A172 (cell line): ENCODE measurements at places on chromosomes 7 and 10.

DNA sequence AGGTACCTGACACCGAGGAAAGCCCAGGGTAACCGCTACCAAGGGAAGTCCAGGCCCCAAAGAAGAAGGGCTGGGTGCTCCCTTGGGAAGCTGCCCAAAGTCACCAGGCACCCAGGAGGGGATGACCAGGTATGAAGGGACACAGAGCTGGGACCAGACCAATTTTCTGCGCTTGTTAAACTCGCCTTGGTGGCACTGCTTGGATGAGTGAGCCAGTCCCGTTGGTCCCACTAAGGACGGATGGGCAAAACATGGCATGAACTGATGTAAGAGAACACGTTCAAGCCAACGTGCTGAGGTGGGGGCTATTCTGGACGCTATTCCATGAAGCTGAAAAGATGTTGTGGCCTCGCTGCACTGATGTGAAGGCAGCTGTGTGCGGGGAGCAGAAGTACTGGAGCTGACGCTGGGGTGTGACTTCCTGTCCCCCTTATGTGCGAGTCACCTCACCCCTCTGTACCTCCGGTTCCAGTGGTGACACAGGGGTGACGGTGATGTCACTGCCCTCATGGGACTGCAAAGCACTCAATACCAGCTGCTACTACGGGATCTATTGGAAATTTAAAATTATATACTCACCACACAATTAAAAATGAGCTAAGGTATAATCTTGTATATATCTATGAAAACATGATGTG is 73.6 kb downstream of the COBL start:
- DNase-seq: no peak

GRCh38 chr7:157682946-157683746 is 346.3 kb downstream of the DNAJB6 start:
- no peak for DNase-seq

GRCh38 chr7:33778195-33778594 is 127.1 kb upstream of the BMPER start:
- no peak for DNase-seq

DNA sequence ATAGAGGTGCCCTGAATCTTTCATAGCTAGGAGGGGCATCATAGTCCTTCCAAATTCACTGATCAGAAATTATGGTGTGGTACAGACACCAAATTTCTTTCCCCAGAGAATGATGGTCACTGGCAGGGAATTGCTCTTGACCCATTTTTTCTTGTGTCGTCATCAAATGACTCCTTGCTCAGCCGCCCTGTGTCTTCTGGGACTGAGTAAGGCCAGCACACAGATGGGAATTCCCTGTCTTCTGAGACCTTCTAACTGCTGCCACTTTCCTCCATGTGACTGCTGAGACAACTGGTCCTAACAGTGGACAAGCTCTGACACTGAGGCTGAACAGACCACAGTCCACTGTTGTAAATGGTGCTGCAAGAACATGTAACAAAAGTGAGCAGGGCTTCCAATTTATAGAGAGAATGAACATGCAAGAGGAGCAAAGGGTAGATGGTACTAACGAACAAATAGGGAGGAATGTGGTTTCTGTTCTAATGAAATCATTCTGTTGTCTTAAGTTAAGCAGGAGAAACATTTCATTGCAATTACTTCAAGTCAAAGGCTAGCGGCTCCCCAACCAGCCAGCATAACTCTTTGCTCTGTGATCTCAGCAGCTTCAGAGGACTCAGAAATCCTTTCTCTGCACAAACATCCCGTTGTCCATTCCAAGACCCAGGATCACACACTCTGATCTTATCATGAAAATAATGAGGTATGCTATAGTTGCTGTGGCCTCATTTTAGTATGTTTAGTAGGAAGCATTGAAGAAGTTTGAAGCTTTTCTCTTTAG is 235.9 kb upstream of the PRSS1 start:
- no peak for DNase-seq

DNA sequence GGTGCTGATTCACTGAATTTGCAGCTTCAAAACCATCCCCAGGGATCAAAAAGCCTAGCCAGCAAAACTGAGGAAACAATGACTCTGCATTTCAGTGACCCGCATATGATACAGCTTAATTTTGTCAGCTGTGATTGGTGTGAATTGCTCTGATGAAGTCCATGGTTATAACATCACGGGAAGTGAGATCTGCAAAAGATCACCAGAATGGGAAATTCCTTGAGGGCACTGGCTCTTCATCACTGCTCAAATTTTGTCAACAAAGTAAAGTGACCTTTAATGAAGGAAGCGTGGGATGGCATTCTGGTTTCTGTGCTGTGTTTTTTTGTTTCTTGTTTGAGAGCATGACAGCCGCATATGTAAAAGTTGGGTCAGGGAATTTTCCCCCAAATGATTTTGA is 745.9 kb downstream of the GATA3 start:
- DNase-seq: no peak

DNA sequence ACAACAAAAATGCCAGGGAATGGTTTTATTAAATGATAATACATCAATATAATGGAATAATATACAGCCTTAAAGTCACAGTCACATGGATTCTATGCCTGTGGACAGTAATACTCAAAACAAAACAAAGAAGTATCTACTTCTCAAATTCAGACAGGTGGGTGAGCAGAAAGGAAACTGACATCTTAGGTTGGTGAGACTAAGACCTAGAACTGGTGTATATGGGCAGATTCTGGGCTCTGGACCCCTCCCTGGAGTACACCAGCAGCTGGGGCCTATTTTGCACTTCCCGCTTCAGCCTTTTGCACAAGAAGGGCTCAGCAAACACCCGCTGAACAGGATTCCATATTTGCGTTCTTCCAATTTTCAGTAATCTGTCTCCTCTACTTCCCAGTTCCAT is 5.4 kb upstream of the FIS1 start:
- no peak for DNase-seq

DNA sequence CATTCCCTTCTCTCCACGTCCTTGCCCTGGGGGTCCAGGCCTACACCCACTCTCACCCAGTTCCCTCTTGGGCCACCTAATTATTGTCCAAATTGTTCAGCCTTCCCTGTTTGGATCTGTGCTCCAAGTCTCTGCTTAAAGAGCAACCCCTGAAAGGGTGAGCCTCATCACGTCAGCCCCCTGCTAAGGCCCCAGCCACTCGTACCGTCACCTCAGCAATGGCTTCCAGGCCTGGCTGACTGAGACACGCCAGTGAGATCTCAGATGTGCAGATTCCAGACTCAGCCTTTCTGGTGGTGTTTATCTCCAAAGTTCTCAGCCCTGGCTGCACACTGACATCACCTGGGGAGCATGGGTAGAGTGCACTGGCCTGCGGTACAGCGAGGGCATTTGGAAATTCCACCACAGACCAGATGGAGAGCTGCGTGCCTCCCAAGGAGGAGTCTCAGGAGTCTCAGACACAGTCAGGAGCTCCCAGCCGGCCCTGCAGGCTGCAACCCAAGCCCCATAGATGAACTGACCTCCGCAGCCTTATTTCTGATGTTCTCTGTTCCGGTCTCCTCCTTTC is 87.5 kb downstream of the PRKAG2 start:
- no peak for DNase-seq

- no peak for DNase-seq
Measured at GRCh38 chr10:47452495-47453140, 31.3 kb downstream of the ANXA8 start.

GRCh38 chr10:62016623-62017490 is 115.4 kb downstream of the ARID5B start:
- no peak for DNase-seq

GRCh38 chr10:86013568-86013967 is 353.0 kb downstream of the GRID1 start:
- no peak for DNase-seq

- DNase-seq: no peak
Measured at GRCh38 chr10:53918755-53919154, 882.3 kb downstream of the PCDH15 start.

DNA sequence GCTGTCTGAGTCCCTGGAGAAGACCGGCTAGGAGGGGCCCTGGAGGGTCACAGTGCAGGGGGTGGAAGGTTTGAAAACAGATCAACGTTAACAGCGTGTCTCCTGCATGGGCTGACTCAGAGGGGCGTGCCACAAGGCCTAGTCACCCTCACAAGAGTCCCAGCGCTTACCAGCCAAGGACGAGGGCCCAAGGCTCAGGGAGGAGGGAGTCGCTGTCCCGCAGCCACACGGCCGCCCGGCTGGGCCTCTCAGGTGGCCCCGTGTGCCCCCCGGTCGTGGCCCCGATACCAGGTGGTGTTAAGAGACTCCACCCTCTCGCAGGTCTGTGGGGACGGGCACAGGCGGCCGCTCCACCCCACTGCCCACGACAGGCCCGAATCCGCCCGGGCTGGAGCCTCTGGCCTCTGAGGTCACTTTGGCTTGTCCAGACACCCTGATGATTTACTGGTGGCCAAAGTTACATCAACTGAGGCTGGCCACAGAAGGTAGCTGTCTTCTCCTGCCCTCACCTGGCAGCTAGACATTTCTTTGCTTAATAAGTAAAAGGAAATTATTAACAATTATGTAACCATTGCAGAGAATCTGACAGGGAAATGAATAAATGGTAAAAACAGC is 34.0 kb downstream of the FAM20C start:
- DNase-seq: peak; percentile 79

- DNase-seq: no peak
Measured at GRCh38 chr10:114938856-114939193, 830 bp downstream of the TRUB1 start.

- DNase-seq: no peak
Measured at GRCh38 chr10:124076148-124076733, 17.2 kb downstream of the CHST15 start.

DNA sequence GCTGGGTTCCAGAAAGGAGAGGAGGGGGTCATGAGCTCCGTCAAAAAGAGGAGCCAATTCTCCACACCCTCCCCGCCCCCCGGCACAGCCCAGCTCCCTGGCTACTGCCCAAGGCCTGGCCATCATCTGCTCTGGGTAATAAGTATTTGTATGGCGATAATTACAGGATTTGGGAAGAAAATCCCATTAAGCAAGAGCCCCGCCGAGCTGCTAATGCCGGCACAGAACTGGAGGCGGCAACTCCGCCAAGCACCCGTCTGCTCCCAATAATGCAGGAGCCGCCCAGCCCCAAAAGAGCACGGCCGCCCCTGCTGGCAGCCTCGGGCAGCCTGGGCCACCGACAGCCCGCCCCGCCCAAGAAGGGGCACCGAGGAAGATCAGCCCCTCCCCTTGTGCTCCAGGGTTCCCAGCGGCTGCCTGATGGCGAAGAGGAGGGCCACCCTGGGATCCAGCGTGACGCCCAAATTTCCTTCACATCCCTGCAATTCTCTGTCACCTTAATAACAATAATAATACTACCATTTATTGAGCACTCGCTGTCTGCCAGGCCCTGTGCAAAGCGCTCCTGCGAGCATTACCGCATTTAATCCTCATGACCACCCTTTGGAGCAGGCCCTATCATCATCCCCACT is 5.9 kb downstream of the SLIT1 start:
- DNase-seq: no peak

DNA sequence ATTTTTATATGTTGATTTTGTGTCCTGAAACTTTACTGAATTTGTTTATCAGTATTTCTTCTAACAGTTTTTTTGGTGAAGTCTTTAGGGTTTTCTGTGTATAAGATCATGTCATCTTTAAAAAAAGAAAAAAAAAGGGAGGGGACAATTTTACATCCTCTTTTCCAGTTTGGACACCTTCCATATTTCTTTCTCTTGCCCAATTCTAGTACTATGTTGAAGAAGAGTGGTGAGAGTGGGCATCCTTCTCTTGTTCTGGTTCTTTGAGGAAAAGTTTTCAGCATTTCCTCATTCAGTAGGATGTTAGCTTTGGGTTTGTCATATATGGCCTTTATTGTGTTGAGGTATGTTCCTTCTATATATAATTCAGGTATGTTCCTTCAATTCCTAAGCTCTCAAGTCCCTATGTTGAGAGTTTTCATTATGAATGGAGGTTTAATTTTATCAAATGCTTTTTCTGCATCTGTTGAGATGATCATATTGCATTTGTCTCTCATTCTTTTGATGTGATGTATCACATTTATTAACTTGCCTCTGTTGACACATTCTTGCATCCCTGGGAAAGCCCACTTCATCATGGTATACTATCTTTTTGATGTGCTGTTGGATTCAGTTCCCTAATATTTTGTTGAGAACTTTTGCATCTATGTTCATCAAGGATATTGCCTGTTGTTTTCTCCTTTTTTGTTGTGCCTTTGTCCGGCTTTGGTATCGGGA is 12.1 kb downstream of the TAS2R40 start:
- DNase-seq: no peak

DNA sequence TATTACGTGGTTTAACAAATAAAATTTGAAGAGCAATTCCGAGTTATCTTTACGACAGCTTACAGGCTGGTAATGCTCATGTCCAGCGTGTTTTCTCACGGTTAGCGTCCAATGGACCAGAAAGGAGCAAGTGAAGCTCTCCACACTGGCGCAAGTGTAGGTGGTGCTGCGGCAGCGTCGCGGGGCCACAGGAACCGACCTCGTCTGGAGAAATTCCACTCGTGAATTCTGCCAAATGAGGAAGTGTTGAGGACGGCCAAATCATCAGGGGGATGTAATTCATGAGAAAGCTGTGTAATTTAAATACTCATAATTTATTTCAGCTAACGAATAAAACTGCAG is 350 bp upstream of the ZNF37A start:
- DNase-seq: no peak

DNA sequence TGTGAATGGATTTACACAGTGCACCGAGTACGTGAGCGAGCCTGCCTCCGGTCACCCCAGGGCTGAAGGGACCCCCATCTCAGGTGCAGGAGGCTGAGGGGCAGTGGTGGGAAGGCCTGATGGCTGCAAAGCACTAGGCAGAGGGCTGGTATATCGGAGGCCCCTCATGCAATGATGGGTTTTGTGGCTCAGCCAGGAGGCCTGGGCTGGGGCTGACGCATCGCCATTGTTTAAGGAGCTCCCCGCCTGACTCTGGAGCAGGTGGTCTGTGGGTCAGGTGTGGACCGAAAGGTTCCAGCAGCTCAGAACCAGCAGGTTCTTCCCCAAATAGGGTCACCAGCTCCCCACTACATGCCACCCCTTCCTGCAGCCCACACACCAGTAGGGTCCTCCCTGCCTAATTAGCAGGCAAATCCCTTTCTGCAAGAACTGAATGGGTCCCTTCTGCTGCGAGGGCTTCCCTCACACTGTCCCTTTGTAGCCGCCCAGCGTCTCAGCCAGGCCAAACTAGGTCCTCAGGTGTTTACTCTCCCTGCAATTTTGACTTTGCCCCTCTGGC is 33.0 kb downstream of the OAT start:
- DNase-seq: no peak
